ENCODE measurements at places on chromosomes 3 and 15. TPM values are rescaled to one million over a fixed set of nuclear protein-coding genes. Genes with fewer than 3 reads are reported as not detected.

The ITGA11 gene
- total RNA-seq, result 2.0 TPM

The EPHB3 gene
- total RNA-seq, result 0.39 TPM

The RHCG gene
- total RNA-seq, result under 0.01 TPM

The TMC3 gene
- total RNA-seq, result not detected

The LAMB2 gene
- total RNA-seq, result 246 TPM

The TTC14 gene
- 11.6 TPM for total RNA-seq

The ZNF860 gene
- total RNA-seq, result 0.52 TPM

The PDZRN3 gene
- 33.1 TPM for total RNA-seq

The CD276 gene
- 121 TPM for total RNA-seq

The KBTBD8 gene
- total RNA-seq, result 0.48 TPM

The CYP1A2 gene
- not detected for total RNA-seq

The MUSTN1 gene
- not detected for total RNA-seq

The RBP2 gene
- not detected for total RNA-seq

The SLC35G2 gene
- total RNA-seq, result 7.8 TPM

The DNAH12 gene
- not detected for total RNA-seq

The DUOXA1 gene
- total RNA-seq, result not detected

The ANXA2 gene
- total RNA-seq, result 2,807 TPM

The LRRC34 gene
- total RNA-seq, result 1.9 TPM

The BNC1 gene
- 2.3 TPM for total RNA-seq

The NRG4 gene
- total RNA-seq, result 0.13 TPM

The RTP4 gene
- total RNA-seq, result not detected

The MFAP1 gene
- 27.1 TPM for total RNA-seq

The SPATA12 gene
- not detected for total RNA-seq

The SECISBP2L gene
- 17.8 TPM for total RNA-seq

The SERPINI1 gene
- 1.6 TPM for total RNA-seq

The CDHR4 gene
- not detected for total RNA-seq

The TTLL13 gene
- total RNA-seq, result 0.08 TPM

The SLC6A1 gene
- not detected for total RNA-seq

The ZNF770 gene
- total RNA-seq, result 28.3 TPM

The GLDN gene
- 2.1 TPM for total RNA-seq

The DNASE1L3 gene
- not detected for total RNA-seq

The MAGEL2 gene
- total RNA-seq, result 0.52 TPM

The KCNAB1 gene
- 0.13 TPM for total RNA-seq

The SI gene
- total RNA-seq, result not detected

The LMAN1L gene
- not detected for total RNA-seq

The SLCO2A1 gene
- 2.3 TPM for total RNA-seq

The HHLA2 gene
- total RNA-seq, result 0.26 TPM

The TUSC7 gene
- not detected for total RNA-seq

Measured in epithelial cell of alveolus of lung (primary cell).